GM12891 (cell line): ENCODE measurements at places on chromosomes 5 and 9.

DNA sequence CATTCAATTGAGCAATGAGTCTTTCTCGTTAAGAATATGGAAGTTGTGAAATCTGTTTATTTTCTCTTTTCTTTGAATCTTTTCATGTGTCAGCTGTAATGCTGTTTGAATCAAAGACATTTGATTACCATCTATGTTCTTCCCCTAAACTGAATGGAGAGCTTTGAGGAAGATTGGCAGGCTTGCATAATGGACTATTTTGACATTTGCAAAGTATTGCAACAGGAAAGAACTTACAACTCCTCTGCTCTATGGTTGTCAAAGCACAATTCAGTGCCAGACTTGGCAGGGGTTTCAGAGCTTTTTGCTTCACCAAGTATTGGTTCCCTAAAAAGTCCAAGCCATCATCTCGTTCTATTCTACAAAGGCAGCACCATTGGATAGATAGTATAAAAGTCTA is 549.0 kb upstream of the NUDT12 start:
- no peak for DNase-seq

DNA sequence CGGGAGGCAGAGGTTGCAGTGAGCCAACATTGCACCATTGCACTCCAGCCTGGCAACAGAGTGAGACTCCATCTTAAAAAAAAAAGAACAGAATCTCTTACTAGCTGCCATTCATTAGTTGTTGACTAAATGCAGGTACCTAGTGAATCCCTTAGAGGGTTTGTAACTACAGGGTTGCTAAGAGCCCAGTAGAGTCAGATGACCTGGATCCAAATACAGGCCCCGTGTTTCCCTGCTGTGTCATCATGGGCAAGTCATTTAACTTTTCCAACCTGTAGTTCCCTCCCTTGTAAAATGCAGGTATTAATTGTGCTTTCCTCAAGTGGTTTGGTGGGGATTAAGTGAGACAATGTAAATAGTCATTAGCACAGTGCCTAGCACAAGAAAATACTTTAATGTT is 32.8 kb downstream of the PLAC8L1 start:
- no peak for DNase-seq

DNA sequence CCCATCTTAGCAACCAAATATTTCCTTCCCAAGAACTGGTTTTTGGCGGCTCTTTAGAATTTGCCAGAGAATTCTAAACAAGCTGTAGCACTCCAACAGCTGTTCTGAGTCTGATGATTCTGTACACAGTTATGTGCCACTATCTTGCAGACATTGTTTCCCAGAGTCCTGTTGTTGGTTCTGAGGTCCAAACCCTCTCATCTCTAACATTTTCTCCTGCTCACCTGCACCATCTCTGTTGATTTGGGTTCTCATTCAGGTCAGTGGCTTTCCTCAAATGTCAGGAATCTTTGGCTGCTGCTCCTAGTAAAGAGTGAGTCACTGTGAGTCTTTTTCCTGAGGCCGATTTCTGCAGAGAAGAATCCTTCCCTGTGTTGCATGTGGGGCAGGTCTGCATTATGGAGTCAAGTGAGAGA is 50.0 kb downstream of the CAMSAP1 start:
- DNase-seq: no peak

- no peak for DNase-seq
These were observed 195.5 kb downstream of the MEF2C start for GRCh38 chr5:88687373-88687911.

GRCh38 chr9:14345354-14346230 is 31.7 kb upstream of the NFIB start:
- no peak for DNase-seq

DNA sequence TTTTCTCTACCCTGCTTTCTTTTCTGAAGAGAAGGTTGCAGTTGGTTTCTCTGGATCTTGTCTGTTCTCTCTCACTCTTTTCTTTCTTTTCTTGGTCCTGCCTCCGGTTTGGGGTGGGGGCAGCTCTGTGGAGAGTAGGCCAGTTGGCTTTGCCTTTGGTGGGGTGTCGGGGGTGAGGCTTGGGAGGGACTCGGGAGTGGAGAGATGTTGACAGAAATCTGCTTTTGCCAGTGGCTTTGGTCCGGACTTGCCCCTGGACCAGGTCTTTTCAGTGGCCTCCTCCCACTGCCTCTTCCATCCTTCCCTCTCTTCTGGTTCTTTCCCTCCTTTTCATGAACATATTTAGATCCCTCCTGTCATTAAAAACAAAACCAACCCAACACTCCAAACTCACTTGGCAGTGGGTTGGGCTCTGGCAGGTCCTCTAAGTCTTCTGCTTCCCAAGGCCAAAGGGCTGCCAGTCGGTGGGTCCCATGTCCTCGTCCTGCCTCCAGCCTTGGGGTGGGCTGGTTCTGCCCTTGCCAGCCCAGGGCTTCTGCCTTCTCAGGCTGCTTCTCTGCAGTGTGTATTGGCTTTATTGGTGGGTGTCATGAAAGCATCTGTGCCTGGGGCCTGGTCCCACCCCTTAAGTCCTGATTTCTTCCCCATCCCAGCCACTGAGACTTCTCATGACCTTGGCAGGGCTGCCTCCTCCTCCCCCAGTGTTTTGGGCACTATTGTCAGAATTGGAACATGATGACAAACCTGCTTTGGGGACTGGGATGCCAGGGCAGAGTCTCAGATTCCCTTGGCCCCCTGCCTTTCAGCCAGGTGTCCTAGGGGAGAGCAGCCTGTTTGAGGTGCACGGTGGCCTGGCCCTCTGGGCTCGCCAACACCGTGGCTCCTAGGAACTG is 16.9 kb downstream of the ANKRD33B start:
- no peak for DNase-seq

- no peak for DNase-seq
These were observed 46.3 kb upstream of the PALM2AKAP2 start for GRCh38 chr9:109733690-109734089.

GRCh38 chr5:120927950-120928530 is 463.9 kb downstream of the PRR16 start:
- no peak for DNase-seq

GRCh38 chr5:150341331-150341730 is 16.2 kb upstream of the TCOF1 start:
- no peak for DNase-seq

DNA sequence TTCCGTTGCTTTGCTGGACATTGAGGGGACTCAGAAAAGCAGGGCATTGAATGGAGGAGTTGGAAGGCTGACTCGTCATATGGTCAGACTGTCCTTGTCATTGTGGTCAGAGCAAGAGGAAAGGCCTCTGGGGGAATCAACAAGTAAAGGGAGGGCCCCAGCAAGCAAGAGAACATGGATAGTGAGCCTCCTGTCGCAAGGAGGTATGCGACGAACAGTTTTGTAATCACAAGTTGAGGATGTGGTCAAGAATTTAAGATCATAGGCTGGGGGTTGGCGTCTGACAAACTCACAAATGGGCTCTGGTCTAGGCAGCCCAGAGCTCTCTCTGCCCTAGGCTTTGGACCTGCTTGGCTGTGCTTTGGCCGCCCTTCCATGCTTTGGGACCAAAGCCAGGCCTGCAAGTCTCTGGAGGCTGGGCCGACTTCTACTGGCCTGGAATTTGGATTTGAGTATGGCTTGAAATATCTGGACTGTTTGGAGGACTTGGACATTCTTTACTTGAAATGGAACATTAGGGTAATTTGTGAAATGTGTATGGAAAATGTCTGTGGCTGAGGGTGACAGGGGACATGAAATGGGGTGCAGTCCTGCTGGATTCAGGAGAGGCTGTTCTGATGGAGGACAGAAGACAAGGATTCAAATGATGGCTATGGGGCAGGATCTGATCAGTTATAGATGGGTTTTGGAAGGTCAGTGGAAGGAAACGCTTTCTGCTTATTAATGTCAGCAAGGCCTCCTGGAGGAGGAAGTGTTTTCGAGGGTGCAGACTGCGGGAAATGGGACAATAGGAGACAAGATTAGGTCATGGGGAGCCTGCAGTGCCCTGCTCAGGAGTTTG is 19.2 kb upstream of the NDST1 start:
- no peak for DNase-seq

GRCh38 chr5:91456928-91457680 is 74.0 kb upstream of the ARRDC3 start:
- DNase-seq: no peak

GRCh38 chr5:141732417-141732816 is 50.4 kb upstream of the ARAP3 start:
- DNase-seq: no peak

DNA sequence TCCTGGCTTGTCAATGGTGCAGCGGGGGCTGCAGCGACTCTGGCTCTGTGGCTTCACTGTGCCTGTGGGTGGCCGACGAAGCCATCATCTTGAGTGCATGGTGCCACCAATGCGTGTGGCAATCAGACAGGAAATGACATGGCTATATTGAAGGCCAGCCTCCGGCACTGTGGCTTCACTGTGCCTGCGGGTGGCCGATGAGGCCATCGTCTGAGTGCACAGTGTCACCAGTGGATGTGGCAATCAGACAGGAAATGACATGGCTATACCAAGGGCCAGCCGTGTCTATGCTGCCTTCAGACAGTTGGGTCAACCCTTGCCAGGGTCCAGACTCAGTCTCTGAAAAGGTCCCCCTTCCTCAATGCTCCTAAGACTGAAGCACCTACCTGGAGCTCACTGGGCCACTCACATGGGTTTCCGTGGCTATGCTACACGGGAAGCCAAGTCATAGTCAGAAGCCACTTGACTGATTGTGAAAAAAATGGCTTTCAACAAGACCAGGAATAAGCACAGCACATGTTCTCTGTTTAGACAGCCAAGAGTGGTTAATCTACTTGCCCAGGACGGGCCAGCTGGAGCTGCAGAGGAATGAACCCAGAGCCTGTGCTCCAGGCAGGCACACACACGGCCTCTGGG is 67.5 kb upstream of the S1PR3 start:
- no peak for DNase-seq

- no peak for DNase-seq
These were observed 687.3 kb downstream of the TLE4 start for GRCh38 chr9:80259079-80259478.
